ENCODE measurements at places on chromosomes 5 and 9.

DNA sequence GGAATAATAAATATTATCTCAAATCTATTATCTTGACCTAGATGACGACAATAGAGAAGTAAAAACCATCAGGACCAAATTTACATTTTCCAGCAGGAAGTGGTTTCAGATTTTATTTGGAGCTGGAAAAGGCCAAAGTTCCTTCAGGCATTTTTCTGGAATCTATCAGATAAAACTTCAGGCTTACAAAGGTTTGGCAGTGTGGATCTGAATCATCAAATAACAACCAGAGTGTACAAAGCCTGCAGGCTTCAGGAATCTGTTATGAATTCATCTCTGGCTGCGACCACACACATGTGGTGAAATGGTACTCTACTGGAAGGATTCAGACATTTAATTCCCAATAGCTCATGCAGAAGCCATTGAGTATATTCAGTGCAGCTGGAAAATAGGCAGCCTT is 726.4 kb upstream of the GRAMD2B start:
- peak; percentile 70 for DNase-seq

- DNase-seq, result no peak
Measured at GRCh38 chr9:122307925-122308324, 43.2 kb downstream of the MRRF start.

GRCh38 chr9:95182854-95183563 is 134.5 kb downstream of the FANCC start:
- DNase-seq, result no peak

DNA sequence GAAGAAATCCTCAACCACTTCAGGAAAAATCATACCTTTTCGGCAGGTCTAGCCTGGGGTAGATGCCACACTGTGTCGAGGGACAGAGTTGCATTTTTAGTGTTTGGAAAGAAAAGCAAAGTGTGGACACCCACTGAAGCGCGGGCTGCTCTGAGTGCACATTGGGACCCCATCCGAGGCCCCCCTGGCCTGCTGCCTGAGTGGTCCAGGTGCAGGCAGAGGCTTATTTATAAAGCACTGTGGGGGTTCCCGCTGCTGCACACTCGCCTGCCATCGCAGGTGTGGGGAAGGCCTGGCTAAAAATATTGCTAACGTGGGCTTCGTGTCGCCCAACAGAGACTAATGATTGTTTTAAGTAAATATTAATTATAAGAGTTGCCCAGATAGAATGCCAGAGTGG is 119.4 kb downstream of the CRB2 start:
- no peak for DNase-seq

- no peak for DNase-seq
Measured at GRCh38 chr5:110623874-110624273, 102.6 kb downstream of the TMEM232 start.

DNA sequence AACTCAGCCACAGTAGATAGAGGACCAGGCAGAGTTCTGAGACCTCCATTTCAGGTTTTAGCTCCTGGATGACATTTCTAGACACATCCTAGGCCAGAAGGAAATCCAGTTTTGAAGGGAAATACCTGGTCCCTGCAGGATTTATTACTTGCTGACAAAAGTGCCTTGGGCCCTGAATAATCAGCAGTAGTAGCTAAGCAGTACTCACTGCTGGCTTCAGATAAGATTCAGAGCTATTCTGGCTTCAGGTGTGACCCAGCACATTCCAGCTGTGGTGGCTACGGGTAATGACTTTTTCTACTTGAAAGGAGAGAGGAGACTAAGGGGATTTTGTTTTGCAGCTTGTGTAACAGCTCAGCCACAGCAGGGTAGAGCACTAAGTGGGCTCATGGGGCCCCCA is 34.0 kb downstream of the NDUFAF2 start:
- DNase-seq, result no peak

DNA sequence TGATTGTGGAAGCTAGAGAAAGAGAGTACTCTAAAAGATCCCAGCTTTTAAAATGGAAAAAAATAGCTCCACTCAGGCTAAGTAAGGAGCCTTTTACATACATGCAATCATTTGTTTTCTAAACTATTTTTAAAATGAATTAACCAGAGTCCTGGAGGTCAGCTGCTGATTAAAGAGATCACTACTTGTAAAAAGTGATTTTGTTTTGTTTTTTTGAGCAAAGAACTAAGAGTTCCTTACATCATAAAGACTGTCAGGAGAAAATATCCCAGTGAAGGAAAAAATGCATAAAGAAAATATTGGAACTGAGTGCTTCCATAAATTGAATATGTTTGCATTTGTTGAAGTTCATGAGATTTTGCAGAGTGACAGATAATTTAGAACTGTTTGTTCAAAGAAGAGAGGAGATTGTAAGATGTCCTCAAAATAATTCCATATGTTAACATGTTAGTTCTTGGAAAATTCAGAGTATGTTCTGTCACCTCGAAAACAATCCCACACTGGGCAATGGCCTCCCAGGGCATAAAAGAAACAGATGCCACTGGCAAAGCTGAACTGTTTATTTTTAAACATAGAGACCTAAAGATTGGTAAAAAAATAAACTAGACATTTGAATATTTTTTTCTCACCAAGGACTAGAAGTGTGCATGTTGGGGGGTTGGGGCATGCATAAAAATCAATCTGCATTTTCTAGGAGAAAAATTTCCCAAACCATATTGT is 264.7 kb downstream of the NPR3 start:
- DNase-seq, result no peak

GRCh38 chr5:52543594-52543993 is 244.1 kb upstream of the ITGA1 start:
- no peak for DNase-seq

GRCh38 chr9:131521822-131522221 is 9.2 kb downstream of the UCK1 start:
- no peak for DNase-seq

- no peak for DNase-seq
Measured at GRCh38 chr9:70283848-70284247, 25.1 kb downstream of the SMC5 start.

DNA sequence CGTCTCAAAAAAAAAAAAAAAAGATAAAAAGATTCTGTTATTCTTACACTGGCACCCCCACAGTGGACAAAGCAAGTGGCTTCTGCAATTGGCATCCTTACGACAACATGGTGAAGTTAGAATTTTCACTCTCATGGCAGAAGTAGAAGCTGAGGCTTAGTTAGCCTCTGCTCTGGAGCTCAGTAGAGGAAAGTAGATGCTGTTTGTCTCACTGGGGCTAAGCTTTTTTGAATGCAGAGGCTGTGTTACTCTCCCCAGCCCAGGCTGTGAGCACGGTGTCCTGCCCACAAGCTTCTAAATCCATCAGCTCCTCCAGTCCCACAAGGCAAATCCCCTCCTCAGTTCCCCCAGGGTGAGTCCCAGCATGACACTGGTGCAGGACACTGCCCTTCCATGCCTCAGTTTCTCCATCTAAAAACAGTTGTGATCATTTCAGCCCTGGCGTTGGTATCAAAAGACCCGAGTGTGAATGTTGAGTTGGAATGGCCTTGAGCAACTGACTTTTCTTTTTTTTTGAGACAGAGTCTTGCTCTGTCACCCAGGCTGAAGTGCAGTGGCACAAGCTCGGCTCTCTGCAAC is 22.6 kb upstream of the PHF19 start:
- DNase-seq, result no peak

GRCh38 chr9:4180907-4181605 is 118.8 kb downstream of the GLIS3 start:
- DNase-seq, result no peak

GRCh38 chr5:30768056-30768690 is 425.3 kb upstream of the CDH6 start:
- no peak for DNase-seq

DNA sequence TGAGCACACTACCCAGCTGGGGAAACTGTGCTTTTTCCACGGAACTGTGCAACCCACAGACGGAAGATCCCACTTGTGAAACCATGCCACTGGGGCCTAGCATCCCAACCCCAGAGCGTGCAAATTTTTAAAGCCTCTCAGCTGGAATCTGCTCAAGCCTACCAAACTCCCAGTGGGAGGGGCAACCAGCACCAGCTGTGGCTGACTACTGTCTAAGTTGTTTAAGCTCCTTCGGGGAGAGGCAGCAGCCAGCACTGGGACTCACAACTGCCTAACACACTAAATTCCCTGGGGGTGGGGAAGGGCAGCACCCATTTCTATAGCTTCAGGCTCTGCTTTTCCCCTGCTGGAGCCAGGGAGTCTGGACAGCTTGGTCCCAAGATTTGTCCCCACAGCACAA is 287.6 kb upstream of the MSX2 start:
- DNase-seq, result no peak

GRCh38 chr5:44807269-44807668 is 1.5 kb upstream of the MRPS30 start:
- no peak for DNase-seq

- DNase-seq, result peak; percentile 23
Measured at GRCh38 chr5:86909418-86910295, 291.9 kb downstream of the COX7C start.

GRCh38 chr5:33827018-33827707 is 64.6 kb downstream of the ADAMTS12 start:
- no peak for DNase-seq

DNA sequence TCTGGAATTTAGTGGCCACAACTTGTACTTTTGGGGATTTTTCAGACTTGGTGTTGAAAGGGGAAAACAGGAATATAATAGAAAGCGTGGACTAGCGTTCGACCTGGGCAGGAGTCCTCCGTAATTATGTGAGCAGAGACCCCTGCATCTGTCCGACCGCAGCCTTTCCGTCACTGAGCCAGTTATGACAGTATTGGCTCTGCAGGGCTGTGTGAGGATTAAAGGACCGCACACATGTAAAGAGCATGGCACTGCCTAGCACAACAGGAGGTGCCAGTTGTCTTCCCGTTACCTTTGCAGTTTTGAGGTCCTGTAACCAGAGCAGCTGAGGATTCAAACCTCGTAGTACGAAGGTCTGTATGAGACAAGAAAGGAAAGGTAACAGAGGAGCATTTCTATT is 1.2 kb downstream of the B4GALT7 start:
- DNase-seq, result no peak

DNA sequence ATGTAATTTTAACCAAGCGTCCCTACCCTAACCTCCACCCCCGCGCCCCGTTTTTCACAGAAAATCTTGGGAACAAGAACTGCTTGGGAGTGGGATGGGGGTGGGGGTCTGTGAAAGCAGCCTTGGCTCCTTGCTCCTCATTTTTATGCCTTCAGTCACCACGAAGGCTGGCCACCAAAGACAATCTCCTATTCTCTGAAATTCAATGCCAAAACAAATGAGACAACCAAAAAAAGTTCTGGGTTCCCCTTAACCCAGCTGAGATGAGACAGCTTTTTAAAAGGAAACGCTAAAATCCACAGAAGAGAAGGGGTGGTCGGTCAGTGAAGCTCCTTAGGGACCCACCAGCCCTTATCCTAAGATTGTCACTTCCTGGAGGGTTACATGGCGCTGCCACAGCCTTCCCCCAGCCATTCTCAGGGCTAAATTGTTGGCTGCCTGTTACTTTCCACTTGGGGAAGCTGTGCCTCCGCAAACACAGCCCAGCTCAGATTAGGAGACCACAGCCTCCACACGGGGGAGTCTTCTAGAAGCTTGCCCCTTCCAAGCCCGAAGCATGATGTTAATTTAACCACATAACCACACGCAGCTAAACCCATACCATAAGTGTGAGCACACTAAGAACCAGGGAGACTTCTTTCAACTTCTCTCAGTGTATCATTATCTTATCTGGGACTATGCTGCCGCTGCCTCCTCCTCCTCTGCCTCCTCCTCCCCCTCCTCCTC is 136.3 kb downstream of the FOXD1 start:
- DNase-seq, result peak; percentile 82

DNA sequence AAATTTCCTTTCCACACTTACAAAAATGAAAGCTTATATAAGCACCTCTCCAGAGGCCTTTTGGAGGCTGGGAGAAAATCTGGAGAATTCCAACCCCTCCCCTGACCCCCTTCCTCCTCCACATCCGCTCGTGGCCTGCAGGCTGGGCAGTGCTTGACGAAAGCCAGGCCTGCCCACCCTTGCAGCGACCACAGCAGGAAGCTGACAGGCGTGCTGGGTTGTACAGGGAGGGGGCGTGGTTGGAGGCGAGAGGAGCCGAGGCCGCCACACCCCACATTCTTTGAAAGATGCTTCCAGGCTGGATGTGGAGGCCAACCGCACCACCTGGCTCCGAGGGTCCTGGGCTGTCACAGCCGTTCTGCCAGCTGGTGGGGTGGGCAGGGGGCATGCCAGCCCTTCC is 47.8 kb upstream of the IER5L start:
- DNase-seq, result peak; percentile 90

- peak; percentile 24 for DNase-seq
Measured at GRCh38 chr5:125668884-125669283, 754.3 kb upstream of the GRAMD2B start.

GRCh38 chr9:125538092-125538473 is 168.9 kb downstream of the MAPKAP1 start:
- DNase-seq, result peak; percentile 77

- DNase-seq, result no peak
Measured at GRCh38 chr5:67215519-67216471, 19.2 kb upstream of the CD180 start.

GRCh38 chr5:159909126-159909525 is 7.2 kb upstream of the ADRA1B start:
- no peak for DNase-seq

DNA sequence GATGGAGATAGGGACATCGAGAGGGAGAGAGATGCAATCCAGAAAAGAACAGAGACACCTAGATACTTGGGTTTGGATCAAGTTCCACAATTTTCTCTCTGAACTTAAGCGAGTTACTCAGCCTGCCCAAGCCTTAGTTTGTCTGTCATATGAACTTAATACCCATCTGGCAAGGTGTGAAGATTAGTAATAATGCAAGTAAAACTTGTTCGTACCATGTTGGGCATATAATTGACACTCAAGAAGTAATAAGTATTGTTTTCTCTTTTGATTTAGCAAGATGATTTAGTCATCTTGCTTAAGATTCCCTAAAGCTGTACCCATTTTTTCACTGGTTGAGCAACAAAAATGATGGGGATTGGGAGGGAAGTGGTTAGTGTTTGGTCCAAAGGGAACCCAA is 7.5 kb downstream of the RABGAP1 start:
- no peak for DNase-seq

- DNase-seq, result peak; percentile 35
Measured at GRCh38 chr5:138468133-138468965, 3.1 kb downstream of the EGR1 start.

GRCh38 chr9:22449719-22450118 is 3.1 kb downstream of the DMRTA1 start:
- no peak for DNase-seq

GRCh38 chr5:3593771-3594509 is 1.7 kb upstream of the IRX1 start:
- no peak for DNase-seq

GRCh38 chr9:78238046-78239038 is 2.5 kb downstream of the CEP78 start:
- DNase-seq, result no peak

DNA sequence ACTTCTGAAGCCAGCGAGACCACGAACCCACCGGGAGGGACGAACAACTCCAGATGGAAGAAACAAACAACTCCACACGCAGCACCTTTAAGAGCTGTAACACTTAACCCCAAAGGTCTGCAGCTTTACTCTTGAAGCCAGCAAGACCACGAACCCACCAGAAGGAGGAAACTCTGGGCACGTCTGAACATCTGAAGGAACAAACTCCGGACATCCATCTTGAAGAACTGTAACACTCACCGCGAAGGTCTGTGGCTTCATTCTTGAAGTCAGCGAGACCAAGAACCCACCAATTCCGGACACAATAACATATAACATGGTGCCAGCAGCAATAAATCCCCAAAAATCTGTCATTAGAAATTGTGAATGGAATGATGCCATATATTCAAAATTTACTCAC is 180.9 kb downstream of the TLE1 start:
- DNase-seq, result no peak

GRCh38 chr5:39340506-39340905 is 23.8 kb downstream of the C9 start:
- DNase-seq, result no peak

GRCh38 chr5:16807547-16807864 is 128.6 kb downstream of the MYO10 start:
- no peak for DNase-seq

Data from myocyte (in vitro differentiated cells).